Frontal cortex (tissue), 4 donors: ENCODE measurements at places on chromosomes 7 and 10.

DNA sequence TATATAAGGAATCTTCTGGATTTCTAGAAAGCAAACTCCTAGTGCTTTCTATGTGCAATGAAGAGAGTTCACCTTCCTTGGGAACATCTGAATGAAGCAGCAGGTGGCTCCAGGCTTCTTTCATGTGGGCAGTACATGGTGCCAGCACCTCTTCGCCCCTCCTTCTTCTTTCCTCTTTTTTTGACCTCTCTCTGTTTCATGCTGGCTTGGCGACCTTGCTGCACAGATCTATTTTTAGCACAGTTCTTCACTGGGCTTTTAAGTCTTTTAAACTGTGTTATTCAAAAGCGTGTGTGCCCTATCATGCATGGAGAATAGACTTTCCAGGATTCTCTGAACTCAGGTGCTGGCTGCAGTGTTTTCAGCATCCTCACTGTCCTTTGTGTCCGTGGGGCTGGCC lies 400.3 kb upstream of the PRKCQ start:
- DNase-seq = no peak

DNA sequence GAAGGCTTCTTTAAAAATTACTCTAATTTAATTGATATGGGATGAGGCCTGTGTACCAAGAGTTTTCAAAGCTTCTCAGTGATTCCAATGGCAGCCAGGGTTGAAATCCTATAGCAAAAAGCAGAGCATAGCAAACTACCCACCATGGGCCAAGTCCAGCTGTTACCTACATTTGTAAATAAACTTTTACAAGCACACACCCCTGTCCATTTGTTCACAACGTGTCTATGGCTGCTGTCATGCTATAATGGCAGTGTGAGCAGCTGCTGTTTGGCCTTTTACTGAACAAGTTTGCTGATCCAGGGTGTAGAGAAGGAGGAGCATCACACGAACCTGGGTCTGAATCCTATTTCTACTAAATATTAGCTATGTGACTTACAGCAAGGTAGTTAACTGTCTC lies 50.0 kb downstream of the NPY start:
- DNase-seq = no peak

DNA sequence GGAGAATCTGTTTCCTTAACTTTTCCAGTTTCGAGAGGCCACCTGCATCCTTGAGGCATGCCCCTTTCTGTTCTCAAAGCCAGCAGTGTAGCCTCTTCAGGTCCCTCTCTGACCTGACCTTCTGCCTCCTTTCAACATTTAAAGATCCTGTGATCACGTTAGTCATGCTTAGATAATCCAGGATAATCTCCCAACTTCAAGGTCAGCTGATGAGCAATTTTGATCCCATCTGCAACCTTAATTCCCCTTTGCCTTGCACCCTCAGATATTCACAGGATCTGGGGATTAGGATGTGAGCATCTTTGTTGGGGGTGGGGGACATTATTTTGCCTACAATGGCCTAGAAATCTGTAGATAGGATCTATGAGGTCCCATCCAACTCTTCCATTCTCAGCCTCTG lies 8.0 kb downstream of the HKDC1 start:
- no peak for DNase-seq

DNA sequence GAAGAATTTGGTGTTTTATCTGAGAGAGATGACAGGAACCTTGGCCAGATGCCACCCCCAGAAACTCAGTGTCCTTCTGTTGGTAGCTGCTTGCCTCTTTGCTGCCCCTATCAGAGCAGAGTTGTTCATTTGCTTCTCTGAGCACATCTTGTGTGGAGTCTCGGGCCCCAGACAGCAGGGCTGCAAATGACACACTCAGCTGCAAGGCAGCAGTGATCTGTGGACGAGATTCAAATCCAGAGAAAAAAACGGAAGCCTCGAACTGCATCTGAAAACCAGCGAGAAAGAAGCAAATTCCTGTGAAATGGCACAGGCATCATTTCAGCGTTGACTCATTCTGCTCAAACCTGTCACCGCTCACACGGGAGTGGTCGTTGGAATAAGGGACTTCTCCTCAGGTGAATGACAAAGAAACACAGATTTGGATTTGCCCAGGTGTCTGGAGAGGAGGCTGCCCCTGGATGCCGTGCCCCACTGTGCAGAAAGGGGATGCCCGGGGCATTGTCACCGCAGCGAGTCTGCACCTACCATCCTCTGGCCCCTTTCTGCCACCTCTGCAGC lies 144.7 kb downstream of the PFKFB3 start:
- DNase-seq = no peak

DNA sequence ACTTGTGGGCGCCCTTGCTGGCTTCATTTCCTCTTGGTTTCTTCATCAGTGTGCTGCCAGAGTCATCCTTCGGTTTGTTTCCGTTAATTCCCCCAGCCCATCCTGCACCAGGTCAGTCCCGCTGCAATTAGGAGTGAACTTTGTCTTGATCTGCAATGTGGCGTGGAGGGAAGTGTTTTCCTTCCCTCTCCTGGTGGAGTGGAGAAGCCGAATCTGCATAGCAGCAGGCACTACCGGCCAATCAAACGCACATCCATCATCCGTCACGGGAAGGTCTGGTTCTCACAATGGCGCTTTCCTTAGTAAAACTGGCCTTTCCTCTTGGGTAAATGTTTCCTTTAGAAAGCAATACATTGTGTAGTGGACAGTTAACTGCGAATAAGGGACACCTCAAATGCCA lies 337.5 kb downstream of the CXCL12 start:
- DNase-seq = no peak

GRCh38 chr10:43257347-43258210 lies 9.3 kb downstream of the RASGEF1A start:
- no peak for DNase-seq

GRCh38 chr10:5594271-5595049 lies 69.7 kb downstream of the CALML3 start:
- no peak for DNase-seq

- DNase-seq = no peak
Observed at GRCh38 chr7:1865571-1866255, 195.6 kb downstream of the ELFN1 start.
